Anterior cingulate cortex (tissue), 58 donors: ENCODE measurements at places on chromosomes 12 and 14.

- DNase-seq = peak; percentile 73
Measured at GRCh38 chr12:59595883-59596540, at the start of gene SLC16A7. TSS of gene SLC16A7 (plus strand) at chr12:59596029. CDS start at chr12:59704802, 108,773 bp downstream.

DNA sequence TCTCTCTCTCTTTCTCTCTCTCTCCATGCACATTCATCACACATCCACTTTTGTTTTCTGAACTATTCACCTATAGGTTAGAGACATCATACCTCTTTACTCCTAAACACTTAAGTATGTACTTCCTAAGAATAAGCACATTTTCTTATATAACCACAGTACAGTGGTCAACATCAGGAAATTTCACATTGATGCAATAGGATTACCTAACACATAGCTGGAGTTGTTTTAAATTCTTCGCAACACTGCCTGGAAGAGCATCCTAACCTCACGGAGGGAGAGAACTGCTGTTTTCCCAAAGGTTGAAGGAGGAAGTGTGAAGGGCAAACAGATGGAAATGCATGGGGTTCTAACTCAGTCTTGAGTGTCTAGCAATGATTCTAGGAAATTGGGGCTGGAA lies 159.2 kb downstream of the SYT1 start:
- DNase-seq = no peak

- DNase-seq = no peak
Measured at GRCh38 chr12:92408072-92408900, 262.6 kb upstream of the BTG1 start.

GRCh38 chr12:47155457-47156166 lies 75.9 kb upstream of the AMIGO2 start:
- DNase-seq = no peak

GRCh38 chr14:96393071-96393691 lies 1.3 kb downstream of the AK7 start:
- DNase-seq = no peak
